ENCODE measurements at places on chromosomes 1 and 21.

DNA sequence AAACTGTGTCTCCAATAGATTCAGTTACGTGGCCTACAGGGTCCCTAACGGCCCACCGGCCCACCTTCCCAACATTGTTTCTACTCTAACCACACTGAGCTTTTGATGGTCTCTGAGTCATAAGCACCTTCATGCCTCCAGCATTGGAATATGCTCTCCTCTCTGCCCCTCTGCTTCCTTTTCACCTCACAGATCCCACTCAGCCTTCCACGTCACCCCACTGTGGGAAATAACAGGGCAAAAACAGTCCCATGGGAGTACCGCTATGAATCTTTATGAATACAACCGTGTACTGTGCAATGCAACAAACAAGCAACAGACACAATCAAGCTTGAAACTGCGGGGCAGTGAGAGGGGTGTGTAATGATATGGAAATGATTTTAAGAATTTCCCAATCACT lies 5.3 kb upstream of the SARS1 start:
- DNase-seq: no peak

GRCh38 chr1:112637254-112638109 lies 17.9 kb downstream of the CAPZA1 start:
- DNase-seq: no peak

DNA sequence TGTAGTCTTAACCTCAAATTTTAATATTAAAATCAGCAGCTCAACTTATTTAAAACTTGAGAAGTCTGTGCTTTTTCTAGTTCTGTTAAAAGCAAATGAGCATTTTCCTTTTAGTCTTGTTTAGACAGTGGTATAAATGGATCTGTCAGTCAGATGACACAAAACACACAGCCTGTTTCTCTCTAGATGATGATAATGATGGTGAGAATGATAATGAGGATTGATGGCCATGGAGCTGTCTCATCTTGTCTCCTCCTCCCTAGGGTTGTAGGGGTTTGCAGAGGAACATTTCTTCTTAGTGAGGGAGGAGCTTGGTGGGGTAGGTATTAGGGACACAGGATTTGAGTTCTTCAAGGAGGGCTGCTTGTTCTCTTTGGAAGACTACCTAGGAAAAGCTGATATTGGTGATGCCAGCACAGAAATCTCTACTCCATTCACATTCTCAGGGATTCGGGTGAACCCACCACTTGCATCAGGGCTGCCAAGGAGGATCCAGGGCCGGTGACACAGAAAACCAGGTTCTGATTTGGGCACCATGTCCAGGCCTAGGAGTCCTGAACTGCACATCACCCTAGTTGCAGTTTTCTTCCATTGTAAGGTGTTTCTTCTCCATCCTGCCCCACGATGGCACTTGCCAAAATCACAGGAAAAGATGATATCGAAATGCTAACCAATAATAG lies 147.6 kb downstream of the RHOU start:
- no peak for DNase-seq

DNA sequence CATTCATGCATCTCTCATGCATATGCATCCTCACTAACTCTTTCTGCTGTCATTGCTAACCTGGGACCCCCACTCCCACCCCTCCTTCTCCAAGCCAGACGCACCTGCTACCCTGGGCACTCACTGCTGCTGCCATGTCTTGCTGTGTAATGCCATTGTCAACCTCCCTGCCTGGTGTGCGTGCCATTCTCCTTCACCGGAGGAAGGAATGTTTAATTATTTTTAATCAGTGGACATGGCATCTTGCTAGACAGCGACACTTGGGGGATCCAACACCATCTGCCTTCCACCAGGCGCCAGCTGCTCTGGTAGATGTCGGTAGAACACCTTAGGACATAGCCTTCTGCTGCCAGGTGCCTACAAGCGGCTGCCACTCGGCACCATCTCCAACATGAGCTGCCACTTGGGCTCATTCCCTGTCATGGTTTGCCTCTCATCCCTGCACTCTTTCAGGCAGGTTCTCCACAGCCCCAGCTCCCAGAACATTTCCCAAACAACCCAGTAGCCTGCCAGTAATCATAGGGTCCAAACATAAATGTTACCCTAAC lies 306.9 kb downstream of the TTLL7 start:
- DNase-seq: no peak

DNA sequence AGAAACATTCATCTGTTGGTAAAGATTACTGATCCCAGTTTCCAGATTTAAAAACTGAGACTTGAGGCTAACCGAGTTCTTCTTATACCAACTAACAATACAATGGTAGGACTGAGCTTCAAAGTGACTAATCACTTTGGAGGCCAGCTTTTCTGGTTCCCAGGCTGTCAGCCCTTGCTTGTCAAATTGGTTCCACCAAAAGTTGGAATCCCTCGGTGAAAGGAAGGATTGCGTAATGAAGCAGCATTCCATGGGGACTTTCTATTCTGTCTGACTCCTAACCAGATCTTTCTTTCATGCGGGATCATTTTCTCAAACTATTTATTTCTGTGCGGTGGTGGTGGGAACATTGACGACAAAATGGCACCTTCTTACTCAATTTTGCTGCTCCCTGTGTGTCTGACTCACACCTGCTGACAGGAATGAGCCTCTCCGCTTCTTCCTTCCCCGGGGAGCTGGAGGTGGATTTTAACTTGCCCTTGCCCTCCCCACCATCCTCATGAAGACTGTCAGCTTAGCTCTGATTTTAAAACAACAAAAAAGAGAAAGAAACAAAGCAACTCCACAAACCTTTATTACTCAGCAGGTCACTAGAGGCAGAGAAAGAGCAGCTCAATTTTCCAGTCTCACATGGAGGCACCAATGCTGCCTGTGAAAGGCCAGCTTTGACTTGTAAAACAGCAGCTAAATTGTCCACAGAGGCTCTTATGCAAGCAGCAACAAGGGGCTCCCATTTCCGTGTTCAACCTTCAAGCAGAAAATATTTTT lies 32.9 kb upstream of the RASAL2 start:
- peak; percentile 33 for DNase-seq

- no peak for DNase-seq
Measured at GRCh38 chr1:31818206-31818605, 2.4 kb upstream of the SPOCD1 start.

GRCh38 chr1:39890880-39891279 lies 7.6 kb upstream of the TRIT1 start:
- no peak for DNase-seq

GRCh38 chr1:224880593-224881307 lies 48.7 kb upstream of the DNAH14 start:
- DNase-seq: no peak

DNA sequence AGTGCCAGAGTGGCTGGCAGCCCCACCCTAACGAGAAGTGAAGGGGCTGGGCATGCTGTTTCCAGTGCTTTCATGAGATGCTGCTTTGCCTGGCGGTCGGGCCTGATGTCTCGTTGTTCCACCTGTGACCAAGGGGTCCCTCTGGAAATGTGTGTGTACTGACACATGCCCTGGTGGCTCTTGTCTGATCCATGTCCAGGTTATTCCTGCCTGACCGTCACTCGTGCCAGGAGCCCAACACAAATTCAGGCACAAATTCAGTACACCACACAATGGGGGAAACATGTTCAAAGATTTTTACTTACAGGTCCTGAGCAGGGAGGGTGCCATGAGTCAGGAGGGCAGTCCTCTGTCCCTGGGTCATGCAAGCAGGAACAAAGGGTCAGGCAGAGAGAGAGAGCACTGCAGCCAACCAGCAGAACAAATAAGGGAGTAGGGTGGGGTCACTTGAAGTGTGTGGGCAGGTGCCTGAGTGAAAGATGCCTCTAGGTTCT lies 76.3 kb downstream of the ADARB1 start:
- DNase-seq: no peak

All from DMS153 (cell line).